ENCODE measurements at places on chromosomes 5 and 9.

DNA sequence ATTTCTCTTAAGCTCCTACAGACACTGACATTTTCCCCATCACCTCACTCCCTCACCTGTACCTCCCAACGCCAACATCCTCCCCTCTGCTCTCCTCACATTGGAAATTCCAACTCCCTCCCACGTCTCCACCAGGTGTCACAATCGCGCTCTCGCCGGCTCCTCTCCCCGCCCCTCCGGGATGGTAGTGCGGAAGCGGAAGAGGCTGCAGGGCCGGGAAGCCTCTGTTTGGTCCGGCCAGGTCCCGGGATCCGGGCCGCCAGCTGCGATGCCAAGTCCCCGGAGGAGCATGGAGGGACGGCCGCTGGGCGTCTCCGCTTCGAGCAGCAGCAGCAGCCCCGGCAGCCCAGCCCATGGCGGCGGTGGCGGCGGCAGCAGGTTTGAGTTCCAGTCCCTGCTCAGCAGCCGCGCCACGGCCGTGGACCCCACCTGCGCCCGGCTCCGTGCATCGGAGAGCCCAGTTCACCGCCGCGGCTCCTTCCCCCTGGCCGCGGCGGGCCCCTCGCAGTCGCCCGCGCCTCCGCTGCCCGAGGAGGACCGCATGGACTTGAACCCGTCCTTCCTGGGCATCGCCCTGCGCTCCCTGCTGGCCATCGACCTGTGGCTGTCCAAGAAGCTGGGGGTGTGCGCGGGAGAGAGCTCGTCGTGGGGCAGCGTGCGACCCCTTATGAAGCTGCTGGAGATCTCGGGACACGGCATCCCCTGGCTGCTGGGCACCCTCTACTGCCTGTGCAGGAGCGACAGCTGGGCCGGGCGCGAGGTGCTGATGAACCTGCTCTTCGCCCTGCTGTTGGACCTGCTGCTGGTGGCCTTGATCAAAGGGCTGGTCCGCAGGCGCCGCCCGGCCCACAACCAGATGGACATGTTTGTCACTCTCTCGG lies at the start of gene PLPP6:
TSS of gene PLPP6 (plus strand) at position 187 of the 881 bp plus-strand sequence. CDS start at position 269, 82 bp downstream.
- peak; percentile 80 for DNase-seq

DNA sequence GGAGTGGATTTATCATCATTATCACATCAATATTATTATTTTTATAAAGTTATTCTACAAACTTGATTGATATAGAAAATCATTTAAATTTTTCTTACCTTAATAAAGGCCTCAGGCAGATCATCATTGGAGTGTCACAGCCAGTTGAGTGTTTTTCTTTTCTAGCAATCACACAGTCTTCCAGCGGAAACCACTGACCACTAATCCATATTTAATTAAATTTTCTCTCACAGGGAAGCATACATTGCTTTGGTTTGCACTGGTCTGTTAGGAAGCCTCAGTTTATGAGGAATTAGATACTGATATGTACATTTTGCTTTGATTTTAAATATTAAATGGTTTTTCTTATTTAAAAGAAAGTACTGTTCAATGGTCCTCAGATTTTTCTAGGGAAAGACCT lies 6.7 kb downstream of the SPZ1 start:
- no peak for DNase-seq

DNA sequence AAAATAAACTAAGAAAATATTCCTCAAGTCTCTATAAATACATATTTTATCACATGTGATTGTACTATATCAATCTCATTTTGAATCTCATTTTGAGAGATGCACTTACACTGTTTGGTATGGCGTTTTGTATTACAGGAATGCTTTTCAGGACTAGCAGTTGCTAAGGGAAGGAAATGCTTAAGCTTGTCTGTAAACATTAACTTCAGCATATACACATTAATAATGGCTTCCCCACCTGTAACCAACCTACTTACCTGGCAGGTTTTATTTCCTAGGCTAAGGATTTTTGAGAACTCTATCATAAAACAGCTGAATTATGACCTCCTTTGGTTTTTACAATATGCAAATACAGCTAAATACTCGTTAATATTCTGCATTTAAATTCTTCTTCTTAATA lies 141.0 kb upstream of the GRHPR start:
- no peak for DNase-seq

- DNase-seq = no peak
Observed at GRCh38 chr5:140181002-140181483, 6.1 kb downstream of the CYSTM1 start.

DNA sequence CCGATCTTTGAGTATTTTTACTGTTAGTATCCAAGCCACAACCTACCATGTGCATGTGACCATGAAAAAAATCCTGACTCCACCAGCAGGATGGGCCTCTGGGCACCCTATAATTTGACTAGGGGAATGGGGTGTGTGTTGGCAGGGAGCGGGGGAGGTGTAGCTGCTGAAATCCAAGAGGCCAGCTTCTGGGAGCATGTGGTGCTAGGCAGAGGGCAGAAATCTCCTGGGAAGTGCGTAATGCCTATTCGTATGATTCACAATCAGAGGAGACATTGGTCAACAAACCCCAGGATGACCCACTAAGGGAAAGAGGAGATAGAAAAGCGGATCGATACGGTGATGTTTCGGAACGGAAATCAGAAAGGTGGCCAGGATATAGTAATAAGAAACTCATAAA lies 149.9 kb downstream of the ARSB start:
- DNase-seq = no peak

GRCh38 chr9:68781928-68782327 lies 76.9 kb downstream of the PIP5K1B start:
- DNase-seq = no peak

DNA sequence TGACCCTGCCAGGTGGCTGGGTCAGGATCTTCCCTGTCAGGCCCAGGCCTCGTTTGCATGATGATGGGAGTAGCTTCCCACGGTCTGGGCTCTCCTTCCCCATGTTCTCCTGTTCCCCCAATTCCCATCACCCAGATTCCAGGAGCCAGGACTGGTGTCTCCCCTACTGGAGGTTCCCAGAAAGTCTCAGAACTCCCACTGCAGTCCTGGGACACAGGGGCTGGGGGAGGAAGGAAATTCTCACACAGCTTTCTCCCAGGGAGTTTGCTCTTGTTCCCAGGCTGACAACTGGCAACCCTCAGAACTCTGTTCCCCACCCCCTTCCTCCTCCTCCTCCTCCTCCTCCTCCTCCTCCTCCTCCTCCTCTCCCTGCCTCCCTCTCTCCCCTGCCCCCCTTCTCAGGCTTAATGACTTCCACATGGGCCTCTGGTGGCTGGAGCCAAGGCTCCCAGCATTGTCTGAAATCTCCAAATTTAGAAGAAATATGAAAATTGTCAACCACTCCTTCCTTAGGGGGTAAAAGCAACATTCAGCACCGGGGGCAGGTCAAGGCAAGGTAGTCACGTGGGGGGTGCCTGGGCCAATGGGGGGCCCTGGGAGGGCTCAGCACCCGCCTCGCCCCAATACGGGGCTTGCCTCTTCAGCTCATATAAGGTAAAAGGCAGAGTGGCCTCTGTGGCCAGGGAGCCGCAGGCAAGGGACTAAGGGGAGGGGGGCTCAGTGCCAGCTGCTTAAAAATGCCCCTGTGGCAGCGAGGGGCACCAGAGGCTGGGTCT lies 27.3 kb upstream of the IL17B start:
- no peak for DNase-seq

DNA sequence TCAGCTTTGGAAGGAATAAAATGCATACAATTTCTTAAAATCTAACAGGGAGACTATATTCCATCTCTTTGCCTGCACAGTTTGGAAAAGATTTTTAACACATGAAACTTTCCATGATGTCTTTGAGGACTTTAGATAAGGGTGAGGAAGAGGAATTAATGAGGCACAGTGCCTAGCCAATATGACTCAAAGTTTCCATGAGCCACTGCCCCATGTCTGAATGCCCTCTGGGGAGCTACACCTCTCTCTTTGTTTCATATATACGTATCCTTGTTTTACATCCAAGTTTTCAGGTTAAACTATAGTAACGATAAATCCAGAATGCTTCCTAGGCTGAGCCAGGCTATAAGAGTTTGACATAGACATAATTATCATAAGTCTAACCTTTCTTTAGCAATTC lies 349.3 kb upstream of the TLE4 start:
- no peak for DNase-seq

DNA sequence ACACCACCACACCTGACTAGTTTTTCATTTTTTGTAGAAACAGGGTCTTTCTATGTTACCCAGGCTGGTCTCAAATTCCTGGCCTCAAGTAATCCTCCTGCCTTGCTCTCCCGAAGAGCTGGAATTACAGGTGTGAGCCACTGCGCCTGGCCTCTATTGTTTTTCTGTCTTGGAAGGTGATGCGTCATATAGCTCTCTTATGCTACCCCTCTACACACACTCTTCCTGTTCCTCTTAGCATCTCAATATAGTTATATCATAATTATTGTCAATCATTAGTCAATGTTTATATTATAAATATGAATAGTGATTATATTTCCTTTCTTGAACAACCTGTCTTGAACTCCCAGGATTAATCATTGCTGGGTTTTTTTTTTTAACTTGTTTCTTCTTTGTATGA lies 7.3 kb downstream of the PKD2L2 start:
- DNase-seq = no peak

DNA sequence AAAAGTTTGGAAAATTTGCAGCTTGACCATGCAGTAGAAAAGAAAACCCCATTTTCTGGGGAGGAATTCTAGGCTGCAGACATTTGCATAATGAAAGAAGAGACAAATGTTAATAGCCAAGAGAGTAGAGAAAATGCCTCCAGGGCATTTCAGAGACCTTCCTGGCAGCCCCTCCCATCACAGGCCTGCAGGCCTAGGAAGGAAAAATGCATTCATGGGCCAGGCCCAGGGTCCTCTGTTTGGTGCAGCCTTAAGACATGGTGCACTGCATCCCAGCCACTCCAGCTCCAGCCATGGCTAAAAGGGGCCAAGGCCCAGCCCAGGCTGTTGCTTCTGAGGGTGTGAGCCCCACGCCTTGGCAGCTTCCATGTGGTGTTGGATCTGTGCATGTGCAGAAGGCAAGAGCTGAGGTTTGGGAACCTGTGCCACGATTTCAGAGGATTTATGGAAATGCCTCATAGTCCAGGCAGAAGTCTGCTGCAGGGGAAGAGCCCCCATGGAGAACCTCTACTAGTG lies 75.0 kb upstream of the OR13F1 start:
- DNase-seq = no peak

- DNase-seq = no peak
Observed at GRCh38 chr5:112174959-112175594, 244.0 kb downstream of the EPB41L4A start.

GRCh38 chr5:27701931-27702903 lies 663.8 kb upstream of the CDH9 start:
- no peak for DNase-seq

- DNase-seq = no peak
Observed at GRCh38 chr9:131475956-131476776, 26.6 kb upstream of the POMT1 start.

DNA sequence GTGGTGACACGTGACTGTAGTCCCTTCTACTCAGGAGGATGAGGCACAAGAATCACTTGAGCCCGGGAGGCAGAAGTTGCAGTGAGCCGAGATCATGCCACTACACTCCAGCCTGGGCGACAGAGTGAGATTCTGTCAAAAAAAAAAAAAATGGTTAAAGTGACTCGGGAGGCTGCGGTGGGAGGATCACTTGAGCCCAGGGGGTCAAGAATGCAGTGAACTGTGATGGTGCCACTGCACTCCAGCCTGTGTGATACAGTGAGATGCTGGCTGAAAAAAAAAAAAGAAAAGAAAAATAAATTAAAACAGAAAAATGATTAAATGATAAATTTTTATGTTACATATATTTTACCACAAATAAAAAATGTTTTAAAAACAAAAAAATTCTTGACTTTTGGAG lies 51.9 kb downstream of the KLF4 start:
- no peak for DNase-seq

GRCh38 chr5:150058480-150059126 lies 27.8 kb downstream of the CSF1R start:
- DNase-seq = no peak

GRCh38 chr9:100066539-100066938 lies 32.3 kb downstream of the ERP44 start:
- DNase-seq = no peak

GRCh38 chr9:107805201-107805600 lies 315.6 kb upstream of the KLF4 start:
- DNase-seq = no peak

- no peak for DNase-seq
Observed at GRCh38 chr5:148986636-148987035, 76.2 kb downstream of the SH3TC2 start.

DNA sequence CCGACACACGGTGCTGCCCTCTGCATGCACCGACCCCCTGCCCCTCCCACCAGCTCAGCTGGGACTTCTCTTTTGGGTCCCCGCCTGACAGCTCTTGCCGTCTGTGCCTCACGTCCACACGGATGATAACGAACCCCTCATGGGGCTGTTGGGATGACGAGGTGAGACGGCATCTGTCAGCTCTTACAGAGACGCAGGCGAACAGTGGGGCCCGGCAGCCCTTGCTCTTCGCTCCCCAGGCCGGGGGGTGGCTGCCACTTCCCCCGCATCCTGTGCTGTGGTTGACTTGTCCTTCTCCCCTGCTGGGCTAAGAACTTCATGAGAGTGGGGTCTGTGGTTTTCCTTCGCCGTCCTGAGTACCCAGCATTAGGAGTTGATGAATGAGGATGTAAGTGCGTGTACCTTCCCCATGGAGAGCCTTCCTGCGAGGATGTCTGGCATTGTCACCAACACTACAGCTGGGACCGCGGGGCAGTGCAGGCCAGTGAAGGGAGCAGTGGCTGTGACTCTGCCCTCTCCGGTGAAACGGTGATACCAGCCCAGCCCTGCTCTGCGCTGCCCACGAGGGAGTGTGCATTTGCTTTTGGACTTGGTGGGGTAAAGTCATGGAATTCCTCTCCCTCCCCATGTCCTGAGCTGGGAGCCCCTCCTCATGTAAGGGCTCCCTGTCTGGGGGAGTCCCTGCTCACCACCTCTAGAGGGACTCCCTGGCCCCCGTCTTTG lies 23.2 kb downstream of the HK3 start:
- DNase-seq = peak; percentile 15

- DNase-seq = no peak
Observed at GRCh38 chr5:88452820-88453219, 184.2 kb upstream of the TMEM161B start.

DNA sequence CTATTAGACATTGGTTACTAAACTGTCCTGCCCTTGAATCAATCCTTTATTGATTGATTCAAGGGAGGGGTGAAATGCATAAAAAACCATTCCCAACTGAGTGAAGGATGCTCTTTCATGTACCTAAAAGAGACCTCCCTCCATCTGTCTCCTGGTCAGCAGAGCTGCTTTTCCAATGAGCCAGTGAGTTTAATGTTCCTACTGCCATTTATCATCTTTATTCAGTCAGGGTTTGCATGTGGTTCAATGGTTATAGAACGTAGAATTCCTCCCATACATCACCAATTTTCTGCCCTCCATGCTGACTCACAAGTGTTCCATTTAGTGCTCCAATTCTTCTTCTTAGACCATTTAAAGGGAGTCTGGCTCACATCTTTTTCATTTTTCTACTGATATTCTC lies 199.1 kb upstream of the PCSK5 start:
- no peak for DNase-seq

GRCh38 chr5:149855366-149855765 lies 89.2 kb downstream of the PDE6A start:
- DNase-seq = no peak

GRCh38 chr5:127518319-127518621 lies 830 bp downstream of the PRRC1 start:
- no peak for DNase-seq
